Stimulated activated CD4-positive, alpha-beta T cell treated with anti-CD3 and anti-CD28 coated beads, TNF-alpha, amount 100 ng/mL, for 48 hours (primary cell): ENCODE measurements at places on chromosomes 16 and 17.

GRCh38 chr17:16872351-16873173 lies 99.4 kb downstream of the TNFRSF13B start:
- no peak for DNase-seq

DNA sequence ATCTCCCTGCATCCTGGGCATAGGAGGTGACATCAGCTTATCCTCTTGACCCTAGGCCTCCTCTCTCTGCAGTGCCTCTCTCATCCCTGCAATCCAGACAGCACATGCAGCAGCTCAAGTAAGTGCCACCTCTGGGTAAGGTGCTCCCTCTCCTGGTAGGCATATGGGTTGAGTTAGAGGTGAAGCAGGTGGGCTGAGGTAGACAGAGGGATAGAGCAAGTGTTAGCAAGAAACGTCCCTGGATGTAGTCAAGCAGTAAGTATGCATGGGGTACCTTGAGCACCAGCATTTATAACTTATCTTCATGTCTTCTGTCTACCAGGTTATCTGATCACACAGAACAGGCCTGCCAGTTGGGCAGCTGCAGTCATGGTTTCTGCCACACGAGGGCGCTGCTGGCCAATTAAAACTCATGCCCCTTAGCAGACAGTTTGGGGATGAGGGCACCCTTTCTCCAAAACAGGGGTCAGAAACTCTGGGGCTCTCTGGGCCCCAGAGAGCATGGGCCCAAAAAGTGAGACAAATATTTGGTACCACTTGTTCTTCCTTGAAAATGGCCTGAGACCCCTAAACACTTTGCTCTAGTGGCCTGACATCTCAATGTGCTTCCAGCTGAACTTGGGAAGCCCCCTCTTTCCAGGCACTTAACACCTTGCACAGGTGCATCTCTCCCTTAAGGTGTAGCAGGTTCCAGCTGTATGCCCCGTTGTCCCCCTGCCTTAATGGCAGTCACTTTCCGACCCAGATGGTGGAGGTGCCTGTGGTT lies 59.8 kb downstream of the NEUROD2 start:
- peak; percentile 54 for DNase-seq

DNA sequence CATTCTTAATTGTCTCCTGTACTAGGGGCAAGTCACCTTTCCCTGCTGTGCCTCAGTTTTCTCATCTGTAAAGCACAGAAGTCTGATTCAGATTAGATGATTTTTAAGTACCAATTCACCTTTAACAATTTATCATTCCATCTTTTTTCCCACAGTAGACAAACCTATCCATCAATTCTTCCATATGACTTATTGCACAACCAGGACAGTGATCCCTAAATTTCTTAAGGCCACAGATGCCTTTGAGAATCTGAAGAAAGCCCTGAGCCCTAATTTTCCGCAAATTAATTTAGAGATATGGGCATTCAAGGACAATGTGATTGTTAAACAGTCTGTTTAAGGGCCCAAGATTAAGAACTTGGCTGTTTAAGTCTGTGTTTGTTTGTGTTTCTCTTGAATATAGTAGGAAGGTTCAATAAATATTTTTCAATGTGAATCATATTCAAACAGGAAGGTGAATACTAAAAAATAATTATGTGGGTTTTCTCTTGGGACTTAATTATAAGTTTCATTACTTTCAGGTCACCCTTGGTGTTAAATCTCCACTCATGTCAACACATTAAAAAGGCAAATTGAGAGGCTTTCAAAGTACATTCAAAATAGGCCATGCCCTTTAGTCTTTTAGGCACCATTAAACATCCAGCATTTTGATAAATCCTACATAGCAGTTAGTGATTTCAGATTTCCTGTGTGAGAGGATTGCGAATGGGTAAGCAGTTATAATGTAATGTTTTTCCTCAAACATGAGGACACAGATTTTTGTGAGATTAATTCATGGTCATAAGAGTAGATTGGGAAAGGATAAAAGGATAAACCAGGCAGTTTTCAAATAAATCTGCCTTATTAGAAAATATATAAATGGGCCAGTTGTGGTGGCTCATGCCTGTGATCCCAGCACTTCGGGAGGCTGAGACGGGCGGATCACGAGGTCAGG lies 34.9 kb upstream of the MMD start:
- no peak for DNase-seq

GRCh38 chr16:81544261-81544660 lies 99.7 kb downstream of the CMIP start:
- no peak for DNase-seq

DNA sequence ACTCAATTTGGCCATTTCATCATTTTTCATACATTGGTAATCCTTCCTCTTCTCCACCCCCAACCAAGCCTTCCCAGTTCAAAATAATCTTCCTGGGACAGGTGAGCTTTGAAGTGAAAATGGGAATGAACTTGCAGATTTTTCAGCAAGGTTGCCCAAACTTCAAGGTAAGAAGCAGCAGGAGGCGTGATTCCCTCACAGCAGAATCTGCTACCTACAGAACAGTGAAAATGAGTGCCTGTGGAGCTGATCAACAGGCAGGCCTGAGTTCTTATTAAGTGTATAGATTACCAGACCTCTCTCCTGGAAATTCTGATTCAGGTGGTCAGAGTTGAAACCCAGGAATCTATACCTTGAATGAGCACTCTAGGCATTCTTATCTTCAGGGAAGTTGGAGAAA lies 356.6 kb downstream of the RBFOX1 start:
- DNase-seq: no peak

- DNase-seq: no peak
Observed at GRCh38 chr16:87954361-87954760, 3.1 kb downstream of the BANP start.

DNA sequence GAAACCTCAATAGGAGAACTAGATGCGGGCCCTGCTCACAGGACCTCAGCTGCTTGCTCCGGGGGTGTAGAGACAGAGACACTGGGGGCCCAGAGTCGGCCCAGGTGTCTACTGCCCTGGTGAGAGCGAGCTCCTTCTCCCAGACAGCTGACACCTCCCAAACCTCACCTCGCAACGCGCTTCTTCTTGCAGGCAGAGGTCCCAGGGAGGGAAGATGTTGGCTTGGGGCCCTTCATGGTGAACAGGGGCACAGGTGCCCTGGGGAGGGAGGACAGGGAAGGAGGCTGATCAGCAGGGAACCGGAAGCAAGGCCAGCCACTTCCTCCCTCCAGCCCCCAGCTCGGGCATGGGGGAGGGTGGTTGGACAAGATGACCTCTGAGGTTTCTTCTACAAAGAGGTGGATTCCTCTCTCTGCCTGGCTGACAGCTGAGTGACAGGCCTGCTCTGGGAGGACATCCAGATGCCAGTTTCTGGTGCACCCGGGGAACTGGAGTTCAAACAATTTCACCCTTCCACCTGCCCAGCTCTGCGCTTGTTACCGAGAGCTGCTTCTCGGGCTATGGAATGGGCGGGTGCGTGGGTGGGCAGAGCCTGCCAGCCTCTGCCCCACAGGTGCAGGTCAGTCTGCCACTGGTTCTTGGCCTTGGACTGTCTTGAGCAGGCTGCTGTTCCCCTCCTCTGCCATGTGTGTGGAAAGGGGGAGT lies 11.7 kb upstream of the GFAP start:
- no peak for DNase-seq

GRCh38 chr16:86363057-86363490 lies 147.3 kb upstream of the FOXF1 start:
- DNase-seq: no peak

DNA sequence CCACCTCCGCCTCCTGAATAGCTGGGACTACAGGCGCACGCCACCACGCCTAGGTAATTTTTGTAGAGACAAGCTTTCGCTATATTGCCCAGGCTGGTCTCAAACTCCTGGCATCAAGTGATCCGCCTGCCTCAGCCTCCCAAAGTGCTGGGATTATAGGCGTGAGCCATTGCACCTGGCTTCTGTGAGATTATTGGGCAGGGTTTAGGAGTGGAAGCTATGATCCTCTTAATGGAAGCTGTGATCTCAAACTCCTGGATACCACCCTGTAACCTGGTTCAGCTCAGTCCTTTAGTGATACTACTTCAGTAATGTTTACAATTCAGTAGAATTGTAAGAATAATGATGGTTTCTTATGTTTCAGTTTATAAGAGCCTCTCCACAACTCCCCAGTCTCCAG lies 14.1 kb downstream of the NFE2L1 start:
- no peak for DNase-seq

DNA sequence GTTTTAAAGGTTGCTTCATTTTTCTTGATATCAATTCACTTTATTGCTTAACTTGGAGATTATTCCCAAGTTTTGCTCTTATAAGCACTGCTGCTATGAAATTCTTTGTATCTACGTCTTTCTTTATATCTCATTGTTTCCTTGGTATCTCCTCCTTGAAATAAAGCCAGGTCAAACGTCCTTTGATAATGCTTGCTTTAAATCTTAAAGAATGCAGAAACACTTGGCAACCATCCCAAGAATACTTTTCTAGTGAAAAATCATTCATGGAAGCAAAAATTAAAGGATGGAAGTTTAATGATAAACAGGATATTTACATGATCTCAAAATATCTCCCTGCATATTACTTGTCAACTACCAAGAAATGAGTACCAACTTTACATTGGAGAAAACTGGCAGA lies 175.2 kb downstream of the CPPED1 start:
- no peak for DNase-seq

DNA sequence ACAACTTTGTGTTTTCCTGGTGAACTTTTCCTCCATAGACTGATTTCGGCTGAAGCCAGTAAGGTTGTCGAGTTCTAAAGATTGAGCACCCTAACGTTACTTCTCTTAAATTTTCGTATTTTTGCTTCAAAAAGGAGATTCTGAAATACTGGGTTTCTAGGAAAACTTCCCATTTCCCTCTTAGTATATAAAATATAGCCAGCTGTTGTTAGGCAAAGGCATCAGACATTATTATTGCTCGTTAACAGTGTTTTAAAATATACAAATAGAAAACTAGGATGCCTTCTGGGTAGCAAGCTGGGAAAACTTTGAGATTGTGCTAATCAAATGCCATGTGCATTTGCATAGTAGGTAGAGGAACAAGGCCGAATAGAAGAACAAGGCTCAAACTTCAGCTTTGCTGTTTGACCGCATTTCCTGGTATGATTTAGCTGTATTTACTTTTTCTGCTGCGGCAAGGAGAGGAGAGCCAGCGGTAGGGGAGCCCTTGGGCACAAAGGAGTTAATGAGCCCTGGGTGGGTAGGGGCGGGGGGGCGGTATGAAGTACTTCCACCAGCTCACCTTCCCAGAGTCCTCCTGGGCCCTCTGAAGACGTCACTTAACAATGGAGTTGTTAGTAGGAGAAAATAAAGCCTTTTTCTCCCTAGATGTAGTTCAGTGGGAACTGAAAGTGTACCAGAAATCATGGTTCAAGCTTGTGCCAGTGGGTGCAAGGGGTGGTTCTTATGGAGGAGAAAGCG lies 151.9 kb downstream of the MSI2 start:
- DNase-seq: no peak

GRCh38 chr17:58538811-58539409 lies 24.5 kb upstream of the MTMR4 start:
- DNase-seq: no peak

- DNase-seq: no peak
Observed at GRCh38 chr16:21663889-21664647, at the start of gene OTOA. TSS of gene OTOA (plus strand) at chr16:21663968. CDS start at chr16:21678515, 14,547 bp downstream.

DNA sequence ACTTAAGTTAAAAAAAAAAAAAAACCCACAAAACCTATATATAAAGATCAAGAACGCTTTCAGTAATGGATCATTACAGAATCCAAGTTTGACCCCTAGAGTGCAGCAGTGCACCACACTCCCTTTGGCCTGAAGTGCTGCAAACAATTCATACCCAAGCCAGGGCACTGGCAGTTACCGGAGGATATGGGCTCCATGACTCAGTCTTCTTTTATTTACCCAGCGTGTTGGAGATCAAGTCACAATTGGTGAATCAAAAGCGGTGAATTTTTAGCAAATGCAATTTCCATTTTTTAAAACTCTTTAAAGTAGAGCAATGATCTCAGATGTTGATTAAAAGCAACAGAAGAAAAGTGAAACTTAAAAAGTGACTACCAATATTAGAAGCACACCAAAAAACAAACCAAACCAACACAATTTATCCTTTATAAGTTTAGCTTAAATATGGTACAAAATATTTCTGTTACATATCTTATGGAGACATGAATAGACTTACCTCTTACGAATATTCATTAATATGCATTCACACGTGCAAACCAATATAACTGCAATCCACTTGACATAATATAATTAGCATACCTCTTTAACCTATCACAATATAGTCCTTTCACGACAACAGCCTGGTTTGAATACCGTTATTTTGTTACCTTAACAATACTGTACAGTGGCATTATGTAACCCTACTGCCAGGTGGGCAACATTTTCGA lies 46.3 kb downstream of the ZNF652 start:
- peak; percentile 61 for DNase-seq

GRCh38 chr17:82348866-82349265 lies 10.2 kb upstream of the TEX19 start:
- no peak for DNase-seq

DNA sequence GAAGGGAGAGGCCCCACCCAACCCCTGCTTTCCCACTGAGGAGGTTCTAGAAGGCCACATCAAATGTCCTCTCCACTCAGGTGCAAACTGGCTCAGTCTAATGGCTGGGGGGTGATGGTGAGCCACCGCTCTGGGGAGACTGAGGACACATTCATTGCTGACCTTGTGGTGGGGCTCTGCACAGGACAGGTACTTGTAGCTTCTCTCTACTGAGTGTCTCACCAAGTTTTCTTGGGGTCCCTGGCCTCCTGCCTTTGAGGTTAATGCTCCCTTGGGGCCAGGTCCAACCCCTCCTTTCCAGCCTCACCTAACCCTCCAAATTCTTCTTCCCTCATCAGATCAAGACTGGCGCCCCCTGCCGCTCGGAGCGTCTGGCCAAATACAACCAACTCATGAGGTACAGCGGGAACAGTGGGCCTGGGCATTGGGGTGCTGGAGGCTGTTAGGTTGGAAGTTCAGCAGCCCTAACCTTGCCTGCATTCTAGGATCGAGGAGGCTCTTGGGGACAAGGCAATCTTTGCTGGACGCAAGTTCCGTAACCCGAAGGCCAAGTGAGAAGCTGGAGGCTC lies 5.7 kb downstream of the ENO3 start:
- DNase-seq: no peak

DNA sequence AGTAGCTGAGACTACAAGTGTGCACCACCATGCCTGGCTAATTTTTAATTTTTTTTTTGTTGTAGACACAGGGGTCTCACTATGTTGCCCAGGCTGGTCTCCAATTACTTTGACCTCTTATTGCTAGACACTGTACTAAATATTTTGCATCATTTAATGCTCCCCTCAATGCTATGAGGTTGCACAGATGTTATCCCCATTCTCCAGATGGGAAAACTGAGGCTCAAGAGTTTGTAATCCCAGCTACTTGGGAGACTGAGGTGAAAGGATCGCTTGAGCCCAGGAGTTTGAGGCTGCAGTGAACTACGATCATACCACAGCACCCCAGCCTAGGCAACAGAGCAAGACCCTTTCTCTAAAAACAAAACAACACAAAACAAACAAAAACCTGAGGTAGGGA lies 443.3 kb upstream of the C16orf82 start:
- DNase-seq: no peak
